ENCODE measurements at places on chromosomes 11 and 22.
A peak's percentile ranks its signal among the peaks of the same experiment; 100 is the strongest.

GRCh38 chr11:38060920-38061319 lies 1462.9 kb upstream of the RAG2 start:
- DNase-seq = no peak

GRCh38 chr11:326842-327580 lies 6.4 kb upstream of the IFITM3 start:
- peak; percentile 89 for DNase-seq

GRCh38 chr11:69122630-69123431 lies 32.9 kb upstream of the SMIM38 start:
- DNase-seq = peak; percentile 88

DNA sequence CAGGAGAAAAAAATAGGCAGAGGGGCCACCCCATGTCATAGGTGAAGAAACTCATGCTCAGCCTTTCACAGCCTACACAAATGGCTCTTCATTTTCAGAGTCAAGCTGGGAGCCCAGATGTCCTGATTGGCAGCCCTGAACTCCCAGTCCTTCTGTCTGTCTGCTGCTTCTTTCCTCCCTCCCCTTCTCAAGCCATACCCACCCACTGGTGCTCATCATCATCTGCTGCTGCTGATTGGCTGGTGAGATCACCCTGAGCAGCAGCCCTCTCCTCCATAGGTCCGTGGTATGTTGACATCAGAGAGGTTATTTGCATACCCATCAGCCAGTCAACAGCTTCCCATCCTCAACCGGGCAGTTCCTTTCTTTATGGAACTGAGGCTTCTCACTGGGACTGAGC lies 46.1 kb upstream of the PRDM11 start:
- no peak for DNase-seq

DNA sequence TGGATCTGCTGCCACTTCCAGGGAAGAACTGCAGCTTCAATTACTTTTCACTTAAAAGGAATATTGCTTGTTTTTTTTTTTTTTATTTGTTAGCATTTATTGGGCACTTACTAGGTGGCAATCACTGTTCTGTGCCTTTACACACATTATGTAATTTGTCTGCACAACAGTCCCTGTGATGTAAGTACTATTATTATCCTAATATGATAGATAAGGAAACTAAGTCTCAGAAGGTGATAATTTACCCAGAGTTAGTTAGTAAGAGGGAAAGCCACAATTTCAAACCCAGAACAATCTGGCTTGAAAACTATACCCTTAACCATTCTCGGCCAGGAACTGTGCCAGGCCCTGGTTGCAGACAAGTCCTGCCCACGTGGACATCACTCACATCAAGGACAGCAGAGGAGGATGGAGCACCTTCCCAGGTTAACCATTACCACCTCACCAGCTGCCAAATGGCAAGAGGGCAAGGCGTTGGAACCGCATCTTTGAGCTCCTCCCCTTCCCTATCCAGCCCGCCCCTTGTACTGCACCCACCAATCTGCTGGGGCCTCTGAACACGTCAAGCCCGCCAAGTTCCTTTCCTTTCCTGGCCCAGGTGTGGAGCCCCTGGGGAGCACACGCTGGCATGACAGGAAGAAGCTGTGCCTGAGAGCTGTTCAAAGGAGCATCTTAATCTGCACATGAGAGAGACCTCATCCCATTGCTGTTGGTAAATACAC lies 78.4 kb downstream of the NAV2 start:
- no peak for DNase-seq

DNA sequence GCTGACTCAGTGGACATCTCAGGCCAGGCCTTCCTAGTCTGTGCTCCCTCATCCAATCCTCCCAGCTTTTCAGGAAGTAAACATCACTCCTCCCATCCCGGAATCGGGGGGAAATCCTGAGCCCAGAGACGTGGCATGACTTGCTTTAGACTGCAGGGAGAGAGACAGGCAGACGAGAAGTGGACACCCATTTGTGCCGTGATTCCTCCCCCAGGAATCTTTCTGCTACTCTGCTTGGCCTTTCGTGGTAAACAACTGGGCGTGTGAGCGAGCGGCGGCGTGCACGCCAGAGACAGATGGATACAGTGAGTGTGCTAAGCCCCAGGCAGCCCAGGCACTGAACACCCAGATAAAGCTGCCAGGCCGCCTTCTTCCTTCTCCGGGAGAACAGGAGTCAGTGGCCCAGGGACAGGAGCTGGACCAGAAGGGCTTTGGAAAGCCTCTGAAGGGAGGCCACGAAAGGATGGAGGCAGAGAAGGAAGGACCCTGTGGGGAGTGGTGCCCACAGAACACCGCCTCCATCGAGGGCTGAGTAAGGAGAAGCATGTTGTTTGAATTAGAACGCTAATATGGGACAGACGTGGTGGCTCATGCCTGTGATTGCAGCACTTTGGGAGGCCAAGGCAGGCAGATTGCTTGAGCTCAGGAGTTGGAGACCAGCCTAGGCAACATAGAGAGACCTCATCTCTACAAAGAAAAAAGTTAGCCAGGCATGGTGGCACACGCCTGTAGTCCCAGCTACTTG lies 53.0 kb upstream of the PRR5 start:
- DNase-seq = no peak

GRCh38 chr11:12088047-12088481 lies 22.3 kb upstream of the MICAL2 start:
- DNase-seq = peak; percentile 44

GRCh38 chr11:69296890-69297786 lies 3.2 kb downstream of the MYEOV start:
- peak; percentile 99 for DNase-seq

- no peak for DNase-seq
Measured at GRCh38 chr11:122733318-122733717, 77.8 kb downstream of the UBASH3B start.

DNA sequence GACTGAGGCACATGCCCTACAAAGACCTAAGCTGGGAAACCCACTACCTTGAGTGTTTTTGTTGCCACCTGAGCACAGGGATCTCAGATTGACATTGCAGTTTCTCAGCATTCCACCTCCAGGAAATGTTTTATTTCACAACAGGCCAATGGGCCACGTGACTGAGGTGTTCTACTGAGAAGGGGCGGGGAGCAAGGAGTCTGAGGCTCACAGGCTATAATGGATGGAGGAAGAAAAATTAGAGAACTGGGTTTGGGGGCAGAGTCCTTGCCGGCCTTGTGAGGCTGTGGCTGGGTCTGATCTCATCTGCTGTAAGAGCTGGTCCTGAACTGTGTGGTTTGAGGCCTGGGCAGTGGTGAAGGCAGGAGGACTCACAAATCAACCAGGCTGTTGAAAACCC lies 40.7 kb downstream of the ZNF202 start:
- no peak for DNase-seq

GRCh38 chr11:108666373-108666772 lies 1.5 kb downstream of the DDX10 start:
- no peak for DNase-seq

DNA sequence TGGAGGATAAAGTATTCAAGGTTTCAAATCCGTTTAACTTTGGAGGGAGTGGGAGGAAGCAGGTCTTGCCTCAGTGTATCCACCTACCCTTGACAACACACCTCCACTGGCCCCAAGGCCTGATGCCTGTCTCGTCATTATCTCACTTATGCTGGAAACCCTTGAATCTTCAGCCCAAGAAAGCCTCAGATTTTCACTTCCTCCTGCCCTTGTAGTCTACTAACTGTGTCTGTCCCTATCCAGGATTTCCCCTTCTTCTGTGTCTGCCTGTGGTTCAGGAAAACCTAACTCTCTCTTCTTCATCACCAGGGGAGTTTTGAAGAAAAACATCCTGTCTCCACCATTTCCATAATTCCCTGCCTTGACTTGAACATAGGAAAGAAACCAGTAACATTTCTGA lies 56.1 kb downstream of the SYT9 start:
- no peak for DNase-seq

DNA sequence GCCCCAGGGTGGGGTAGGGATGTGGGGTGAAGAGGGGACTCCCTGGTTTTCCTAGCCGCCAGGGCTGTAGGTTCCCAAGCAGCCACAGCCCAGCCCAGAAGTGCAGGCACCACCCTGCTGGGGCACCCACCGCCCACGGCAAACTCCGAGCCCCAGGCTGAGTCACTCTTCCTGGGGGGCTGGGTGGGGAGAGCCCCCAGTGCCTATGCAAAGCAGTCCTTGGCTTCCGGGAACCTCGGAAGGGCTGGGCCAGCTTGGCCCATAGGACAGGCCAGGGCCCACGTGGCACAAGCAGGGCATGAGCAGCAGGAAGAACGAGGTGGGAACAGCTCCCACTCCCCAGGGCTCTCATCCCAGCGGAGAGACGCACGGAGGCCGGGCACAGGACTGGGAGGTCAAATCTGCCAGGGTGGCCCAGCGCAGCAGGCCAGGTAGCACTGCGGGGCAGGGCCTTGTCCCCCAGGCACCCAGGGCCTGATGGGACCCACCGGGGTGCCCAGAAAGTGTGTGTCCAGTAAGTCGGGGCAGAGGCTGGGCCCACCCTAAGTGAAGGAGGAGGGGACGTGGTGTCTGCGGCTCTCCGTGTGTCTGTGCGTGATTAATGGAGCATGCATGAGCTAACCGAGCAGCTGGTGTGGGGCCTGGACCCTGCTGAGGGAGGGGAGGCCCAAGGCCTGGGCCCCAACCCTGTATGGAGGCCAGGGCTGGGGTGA lies 4.6 kb upstream of the IL17REL start:
- peak; percentile 21 for DNase-seq

GRCh38 chr11:92192141-92192540 lies 32.5 kb upstream of the FAT3 start:
- no peak for DNase-seq

GRCh38 chr11:123472236-123472935 lies 42.3 kb downstream of the GRAMD1B start:
- DNase-seq = no peak

GRCh38 chr11:44939673-44940395 lies 10.8 kb downstream of the TP53I11 start:
- no peak for DNase-seq

DNA sequence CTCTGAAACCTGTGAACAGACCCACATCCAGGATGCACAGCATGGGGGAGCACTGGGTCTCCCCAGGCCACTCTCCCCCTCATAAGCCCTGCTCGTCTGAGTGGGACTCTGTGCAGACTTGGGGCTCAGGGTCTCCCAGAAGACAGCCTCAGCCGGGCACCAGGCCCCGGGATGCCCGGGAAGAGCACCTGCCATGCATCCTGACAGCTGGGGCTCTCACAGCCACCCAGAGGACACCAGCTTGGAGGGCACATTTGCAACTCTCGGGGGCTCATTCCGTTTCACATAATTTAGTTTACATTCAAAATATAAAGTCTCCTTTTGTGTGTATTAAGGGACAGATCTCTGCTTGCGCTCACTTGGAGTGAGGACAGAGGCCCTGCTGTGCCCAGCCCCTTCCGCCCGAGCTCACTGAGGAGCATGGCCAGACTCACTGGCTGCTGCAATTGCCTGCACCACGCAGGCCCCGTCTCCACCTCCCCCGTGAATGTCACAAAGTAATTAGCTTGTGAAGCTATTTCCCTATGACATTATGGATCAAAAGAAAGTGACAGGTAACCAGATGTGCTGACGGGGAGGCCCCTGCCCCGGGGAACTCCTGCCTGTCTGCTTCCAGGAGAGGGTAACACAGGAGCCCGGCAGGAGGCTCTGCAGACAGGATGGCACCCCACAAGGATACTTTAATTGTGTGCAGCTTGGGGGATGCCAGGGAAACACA lies 275.6 kb downstream of the BRD1 start:
- no peak for DNase-seq

GRCh38 chr11:57899378-57899777 lies 124.3 kb upstream of the OR9Q1 start:
- no peak for DNase-seq

GRCh38 chr11:22433094-22433455 lies 94.9 kb downstream of the SLC17A6 start:
- DNase-seq = no peak

- DNase-seq = no peak
Measured at GRCh38 chr22:21996175-21996720, 13.7 kb upstream of the TOP3B start.

DNA sequence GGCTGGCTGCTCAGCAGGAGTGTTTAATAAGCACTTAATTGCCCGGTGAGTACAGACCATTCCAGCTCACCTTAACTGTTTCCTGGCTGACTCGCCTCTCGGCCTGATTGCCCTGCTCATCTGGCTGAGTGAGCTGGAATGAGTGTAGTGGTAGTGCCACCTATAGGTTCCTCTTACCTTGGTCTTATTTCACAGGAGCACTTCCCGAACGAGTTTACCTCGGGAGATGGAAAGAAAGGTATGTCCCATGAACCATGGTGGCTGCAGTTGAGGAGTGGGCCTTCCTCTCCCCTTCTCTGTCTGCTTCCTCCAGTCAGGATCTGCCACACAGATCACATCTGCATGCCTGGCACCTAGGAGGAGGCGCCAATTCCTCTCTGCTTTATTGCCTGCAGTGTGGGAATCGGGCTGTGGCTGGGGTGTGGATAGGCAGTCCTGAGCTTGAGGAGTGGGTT lies 26.7 kb downstream of the UPB1 start:
- DNase-seq = no peak

DNA sequence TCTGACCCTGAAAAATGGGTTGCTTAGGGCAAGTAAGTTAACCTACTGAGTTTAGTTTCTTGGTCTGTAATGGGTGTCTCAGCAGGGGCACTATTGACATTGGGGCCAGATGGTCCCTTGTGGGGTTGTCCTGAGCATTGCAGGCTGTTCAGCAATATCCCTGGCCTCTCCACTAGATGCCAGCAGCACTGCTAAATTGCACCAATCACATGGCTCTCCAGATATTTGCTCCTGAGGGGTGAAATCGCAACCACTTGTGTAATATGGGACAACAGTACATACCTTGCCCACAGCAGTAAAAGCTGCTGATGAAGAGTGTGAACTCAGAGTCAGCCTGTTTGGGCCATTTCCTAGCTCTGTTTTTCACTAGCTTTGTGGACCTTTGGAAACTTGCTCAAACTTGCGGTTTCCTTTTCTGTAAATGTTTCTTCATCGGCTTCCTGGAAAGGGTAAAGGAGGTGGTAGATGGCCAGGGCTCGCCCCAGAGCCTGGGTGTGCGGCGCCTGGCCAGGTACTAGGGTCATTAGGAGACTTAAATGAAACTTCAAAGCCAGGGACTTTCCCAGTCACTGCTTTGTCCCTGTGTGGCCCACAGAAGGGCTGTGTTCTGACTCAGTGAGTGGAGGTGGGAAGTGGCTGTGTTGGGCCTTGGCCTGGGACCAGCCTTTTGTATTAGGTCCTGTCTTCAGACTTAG lies 13.0 kb downstream of the NCF4 start:
- DNase-seq = no peak
